Kasumi-1 (cell line): ENCODE measurements at places on chromosomes 7 and 10.

DNA sequence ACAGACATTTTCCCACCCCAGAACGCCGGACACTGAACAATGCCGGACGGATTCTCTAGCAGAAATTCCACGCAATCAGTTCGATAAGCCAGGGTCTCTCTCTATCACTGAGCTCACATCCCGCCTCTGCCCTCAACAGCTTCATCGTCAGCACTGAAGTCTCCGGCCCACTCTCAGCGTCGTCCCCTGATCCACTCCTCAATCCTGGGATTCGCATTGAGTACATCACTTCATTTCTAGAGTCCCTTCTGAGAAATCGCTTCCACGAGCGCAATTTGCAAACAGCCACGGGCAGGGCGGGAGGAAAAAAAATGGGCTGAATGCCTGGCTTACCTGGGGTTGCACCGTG, 365 bp downstream of the YME1L1 start:
- no peak for DNase-seq

DNA sequence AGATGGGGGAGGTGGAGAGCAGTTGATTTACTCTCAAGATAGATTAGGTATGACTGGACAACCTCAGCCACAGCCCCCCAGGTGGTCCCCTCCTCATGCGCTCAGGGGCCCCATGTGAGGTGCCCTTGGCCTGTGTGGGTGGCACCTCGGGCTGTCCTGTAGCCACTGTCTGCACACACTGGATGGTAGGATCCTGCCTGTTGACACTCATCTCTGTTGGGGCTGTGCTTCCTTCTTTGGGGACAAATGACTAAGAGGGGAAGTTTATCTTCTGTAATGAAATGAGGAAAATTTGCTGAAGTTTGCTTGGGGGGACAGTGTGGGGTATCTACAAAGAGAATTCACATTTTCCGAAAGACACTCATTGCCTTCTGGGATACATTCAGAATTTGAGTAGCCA, 53.6 kb upstream of the ANTXRL start:
- DNase-seq: no peak

DNA sequence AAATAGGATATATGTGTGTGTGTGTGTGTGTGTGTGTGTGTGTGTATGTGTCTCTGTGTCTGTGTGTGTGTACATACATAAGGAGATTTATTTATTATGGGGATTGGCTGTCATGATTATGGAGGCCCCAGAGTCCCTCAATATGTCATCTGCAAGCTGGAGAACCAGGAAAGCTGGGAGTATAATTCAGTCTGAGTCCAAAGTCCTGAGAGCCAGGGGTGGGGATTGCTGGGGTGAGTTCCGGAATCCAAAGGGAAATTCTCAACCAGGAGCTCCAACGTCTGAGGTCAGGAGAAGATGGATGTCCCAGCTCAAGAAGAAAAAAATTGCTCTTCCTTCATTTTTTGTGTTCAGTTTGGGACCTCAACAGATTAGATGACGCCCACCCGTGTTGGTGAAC, 50.7 kb upstream of the PLPP4 start:
- DNase-seq: no peak

- DNase-seq: no peak
Observed at GRCh38 chr10:125094806-125095205, 65.6 kb downstream of the CTBP2 start.

DNA sequence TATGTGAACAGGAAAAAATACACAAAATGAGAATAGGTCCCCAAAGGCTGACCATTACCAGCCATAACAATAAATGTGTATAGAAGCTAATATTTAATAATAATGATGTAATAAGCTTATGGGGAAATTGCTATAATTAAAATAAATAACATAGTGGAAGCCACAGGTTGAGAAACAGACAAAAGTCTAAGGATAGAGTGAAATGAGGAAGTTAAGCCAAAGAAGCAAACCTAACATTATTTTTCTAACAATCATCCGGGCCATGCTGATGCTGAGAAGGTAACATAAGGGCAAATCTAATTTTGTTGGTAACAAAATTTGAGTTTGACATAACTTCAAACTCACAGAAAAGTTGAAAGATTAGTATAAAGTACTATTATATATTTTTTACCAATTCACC, 115.9 kb downstream of the MICU1 start:
- peak; percentile 73 for DNase-seq

- DNase-seq: no peak
Observed at GRCh38 chr10:126549344-126549743, 121.1 kb downstream of the C10orf90 start.

GRCh38 chr10:45034301-45034700, 33.6 kb downstream of the ZNF22 start:
- DNase-seq: no peak

- DNase-seq: no peak
Observed at GRCh38 chr7:4861227-4861626, 603 bp downstream of the PAPOLB start.

- DNase-seq: no peak
Observed at GRCh38 chr10:123922126-123922525, 30.5 kb upstream of the CPXM2 start.

DNA sequence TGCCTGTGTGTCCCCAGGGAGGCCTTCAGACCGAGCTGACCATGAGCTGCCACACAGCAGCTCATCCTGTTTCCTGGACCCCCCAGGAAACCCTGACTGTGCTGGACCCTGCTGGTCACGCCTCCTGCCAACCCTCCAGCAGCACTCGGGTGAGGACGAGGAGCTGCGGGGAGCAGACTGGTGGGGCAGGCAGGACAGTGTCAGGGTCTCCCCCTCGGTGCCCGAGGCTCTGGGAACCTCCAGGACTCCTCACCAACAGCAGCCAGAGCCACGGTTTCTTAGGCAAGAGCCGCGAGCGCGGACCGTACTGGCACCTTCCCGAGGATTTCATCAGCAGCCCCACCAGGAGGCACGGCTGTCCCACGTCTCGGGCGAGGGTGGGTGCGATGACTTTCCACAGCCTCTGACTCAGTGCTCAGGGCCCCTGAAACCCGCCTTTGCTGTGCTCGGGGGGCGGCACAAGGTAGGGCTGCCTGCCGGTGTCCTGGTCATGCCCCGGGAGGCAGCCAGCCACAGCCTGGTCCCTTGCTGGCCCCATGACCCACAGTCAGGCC, 186.9 kb downstream of the ELFN1 start:
- no peak for DNase-seq

DNA sequence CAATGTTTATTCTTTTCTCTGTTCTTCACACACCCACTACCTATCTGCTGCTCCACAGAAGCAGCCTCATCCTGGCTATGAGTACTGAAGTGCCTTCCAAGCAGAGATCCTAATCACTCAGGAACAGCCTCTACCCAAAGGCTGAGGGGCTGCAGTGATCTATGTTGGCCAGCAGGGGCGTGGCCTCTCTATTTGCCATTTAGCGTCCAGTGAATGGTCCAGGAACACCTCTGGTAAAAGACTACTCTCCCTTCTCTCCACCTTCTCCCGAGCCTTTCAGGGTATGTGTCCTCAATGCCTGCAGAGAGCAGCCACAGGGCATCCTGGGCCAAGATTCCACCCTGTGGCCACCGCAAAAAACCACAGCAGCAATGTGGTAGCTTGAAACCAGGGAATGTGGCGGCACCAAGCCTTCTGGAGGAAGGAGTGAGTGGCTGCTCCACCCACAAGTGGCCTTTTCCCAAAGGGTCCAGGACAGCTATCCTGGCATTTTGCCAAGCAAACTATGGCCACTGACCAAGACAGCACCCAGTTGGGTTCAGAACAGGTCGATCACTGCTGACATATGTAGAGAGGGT, 70.9 kb downstream of the SYPL1 start:
- DNase-seq: peak; percentile 31

DNA sequence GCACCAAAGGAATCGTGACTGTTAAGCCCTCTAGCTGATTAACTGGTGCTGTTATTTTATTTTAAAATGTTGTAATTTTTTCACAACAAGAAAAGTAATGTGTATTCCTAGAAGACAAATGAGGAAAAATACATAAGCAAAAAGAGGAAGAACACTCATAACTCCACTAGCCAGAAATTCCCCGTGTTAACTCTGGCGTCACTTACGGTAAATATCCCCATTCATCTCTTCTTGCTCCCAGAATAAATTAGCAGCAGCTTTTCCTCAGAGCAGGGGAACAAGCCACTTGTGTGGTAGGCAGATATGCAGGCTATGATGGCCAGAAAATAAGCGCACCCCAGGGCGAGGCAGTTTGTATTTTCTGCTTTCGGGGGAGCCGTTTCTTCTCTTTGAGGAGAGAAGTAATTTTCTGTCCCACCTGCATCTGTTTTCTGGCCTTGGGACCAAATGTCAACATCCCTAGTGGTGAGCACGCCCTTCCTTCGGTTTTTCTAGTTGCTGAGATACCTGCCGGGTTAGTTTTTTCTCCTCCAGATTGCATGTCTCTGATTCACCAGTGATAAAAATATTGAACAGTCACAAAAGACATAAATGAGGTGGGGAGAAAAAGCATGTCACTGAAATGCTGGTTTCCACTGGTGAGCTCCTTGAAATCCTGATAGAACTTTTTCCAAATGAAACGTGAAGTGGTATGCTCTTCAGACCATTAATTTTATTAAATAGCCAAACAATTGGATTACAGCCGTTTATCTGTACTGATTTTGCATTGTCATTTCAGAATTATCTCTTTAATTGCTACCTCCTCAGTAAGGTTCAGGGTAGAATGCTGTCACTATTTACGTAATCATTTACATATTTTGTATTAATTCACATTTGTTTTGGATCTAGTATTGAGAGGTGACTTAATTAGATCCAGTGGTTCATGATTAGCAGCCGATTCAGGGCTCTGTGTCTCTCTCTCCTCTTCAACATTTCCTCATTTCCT, 268.1 kb downstream of the CAMK1D start:
- no peak for DNase-seq

DNA sequence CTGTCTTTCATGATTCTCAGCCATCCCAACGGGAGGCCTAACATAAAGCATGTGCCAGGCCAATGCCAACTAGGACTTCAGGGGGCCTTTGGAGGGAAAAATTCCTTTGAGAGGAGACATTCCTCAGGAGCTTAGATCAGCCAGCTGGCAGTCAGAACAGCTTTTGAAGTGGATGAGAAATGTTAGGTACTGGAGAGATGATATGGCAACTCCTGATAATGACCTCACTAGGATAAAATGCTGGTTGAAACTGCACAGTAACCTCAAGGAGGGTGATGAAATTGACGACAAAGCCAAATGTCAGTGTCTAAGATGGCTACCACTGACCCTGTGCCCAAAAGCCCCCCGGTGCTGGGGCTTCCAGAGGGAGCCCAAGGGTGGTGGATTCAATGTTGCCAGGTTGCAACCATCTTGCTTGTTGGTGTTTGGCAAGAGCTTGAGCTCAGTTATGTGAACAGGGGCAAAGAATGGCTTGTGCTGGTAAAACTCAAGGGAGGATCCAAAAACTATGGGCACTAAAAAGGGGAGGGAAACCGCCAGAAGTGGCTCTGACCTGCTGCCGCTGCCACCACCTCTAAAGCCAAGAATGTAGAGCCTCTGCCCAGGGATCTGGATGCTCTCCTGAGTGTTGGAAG, 121.2 kb downstream of the UBE2H start:
- DNase-seq: no peak

GRCh38 chr7:33886149-33886623, 19.2 kb upstream of the BMPER start:
- DNase-seq: no peak

DNA sequence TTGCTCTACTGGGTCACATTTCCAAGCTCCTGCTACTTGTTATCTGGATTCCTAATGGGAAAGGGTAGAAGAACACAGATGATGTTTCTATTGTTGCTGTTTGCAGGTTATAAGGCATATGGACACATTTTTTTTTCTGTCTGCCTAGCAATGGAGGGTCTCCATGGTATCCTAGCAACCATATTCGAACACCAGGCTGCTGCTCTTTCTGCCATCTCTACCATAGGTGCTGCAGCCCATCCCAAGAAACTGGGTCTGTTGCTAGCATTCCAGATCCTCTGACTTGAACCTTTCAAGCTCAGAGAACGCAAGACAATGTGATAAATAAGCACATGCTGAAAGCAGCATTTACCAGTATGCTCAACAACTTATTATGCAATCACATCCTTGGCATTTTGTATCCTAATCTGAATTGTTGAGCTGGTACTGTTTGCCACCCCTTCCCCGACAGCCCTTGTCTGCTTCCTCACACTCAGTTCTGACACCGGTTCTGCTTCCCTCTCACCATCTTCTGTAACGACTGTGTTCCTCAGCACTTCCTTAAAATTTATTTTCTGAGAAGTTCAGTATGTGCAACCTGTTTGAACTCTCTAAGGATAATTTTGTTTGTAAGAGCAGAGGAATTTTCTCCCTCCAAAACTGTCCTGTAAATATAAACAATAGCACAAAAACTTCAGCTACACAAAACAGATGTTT, 6.2 kb downstream of the PRKG1 start:
- peak; percentile 30 for DNase-seq

DNA sequence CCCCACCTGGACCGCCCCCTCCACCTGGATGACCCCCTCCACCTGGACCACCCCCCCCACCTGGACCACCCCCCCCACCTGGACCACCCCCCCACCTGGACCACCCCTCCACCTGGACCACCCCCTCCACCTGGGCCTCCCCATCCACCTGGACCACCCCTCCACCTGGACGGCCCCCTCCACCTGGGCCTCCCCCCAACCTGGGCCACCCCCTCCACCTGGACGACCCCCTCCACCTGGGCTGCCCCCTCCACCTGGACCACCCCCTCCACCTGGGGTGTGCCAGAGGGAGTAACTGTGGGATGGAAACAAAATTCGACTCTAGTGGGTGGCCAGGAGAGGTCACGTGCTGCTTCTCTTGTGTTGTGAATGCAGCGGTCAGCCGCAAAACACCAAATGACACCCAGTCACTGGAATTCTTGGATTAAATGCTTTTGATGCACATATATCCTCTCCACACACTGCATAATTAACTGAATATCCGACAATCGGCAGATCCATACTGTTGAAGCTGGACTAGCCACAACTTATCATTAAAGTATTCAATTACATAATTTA, 316.7 kb downstream of the PTPRN2 start:
- no peak for DNase-seq

- DNase-seq: no peak
Observed at GRCh38 chr7:100888291-100888987, 1.1 kb downstream of the UFSP1 start.

- DNase-seq: no peak
Observed at GRCh38 chr10:70974351-70974901, 86.1 kb upstream of the PCBD1 start.

DNA sequence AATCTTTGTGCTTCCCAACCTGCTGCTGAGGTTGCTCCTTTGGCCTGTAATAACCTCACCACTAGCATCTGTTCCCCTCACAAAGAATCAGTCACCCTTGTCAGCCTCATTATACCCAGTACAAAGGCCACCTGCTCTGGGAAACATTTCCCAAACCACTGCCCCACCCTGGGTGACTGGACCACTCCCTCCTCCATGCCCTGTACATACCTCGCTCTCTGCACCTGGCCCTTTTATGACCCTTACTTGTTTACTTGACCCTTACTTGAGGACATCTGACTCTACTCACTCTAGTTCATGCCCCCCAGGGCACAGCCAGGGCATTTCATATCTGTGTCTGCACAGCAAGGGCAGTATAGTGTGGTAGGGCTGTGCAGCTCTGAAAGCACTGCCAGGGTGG, 21.4 kb upstream of the AOC1 start:
- no peak for DNase-seq

DNA sequence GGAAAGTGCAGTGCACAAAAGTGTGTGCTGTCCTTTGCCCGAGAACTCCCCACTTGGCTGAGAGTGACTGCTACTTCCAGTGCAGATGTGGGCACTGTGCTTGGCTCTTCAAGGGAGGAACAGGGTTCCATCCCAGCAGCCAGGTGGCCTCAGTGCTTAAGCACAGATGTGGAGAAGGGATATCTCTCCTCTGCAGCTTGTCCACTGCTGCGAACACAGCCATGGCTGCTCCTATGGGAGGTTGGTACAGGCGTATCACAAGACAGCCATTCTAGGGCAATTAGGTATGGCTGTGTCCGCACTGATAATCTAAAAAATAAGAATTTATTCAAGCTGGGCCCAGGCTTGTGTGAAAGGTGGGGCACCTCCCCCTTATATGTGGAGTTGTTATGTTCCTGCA, 66.6 kb downstream of the GLCCI1 start:
- DNase-seq: no peak
